D721Med (cell line): ENCODE measurements at places on chromosomes 7 and 10.

DNA sequence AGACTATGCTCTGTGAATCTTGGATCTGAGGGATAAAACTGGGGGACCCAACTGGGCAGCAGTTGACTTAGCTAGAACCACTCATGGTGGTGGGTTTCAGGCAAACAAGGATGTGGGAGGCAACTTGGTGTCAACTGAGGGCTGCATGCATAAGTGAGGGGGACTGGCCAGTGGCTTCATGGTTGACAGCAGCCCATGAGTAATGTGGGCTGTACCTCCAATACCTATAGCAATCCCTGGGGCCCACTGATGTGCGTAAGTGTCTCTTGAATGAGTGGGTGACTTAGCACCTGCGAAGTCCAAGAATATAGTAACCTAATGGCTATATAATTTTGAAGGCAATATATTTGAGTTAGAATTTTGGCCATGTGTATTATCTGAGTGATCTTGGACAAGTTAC is 13.7 kb upstream of the MAP3K8 start:
- DNase-seq, result no peak

DNA sequence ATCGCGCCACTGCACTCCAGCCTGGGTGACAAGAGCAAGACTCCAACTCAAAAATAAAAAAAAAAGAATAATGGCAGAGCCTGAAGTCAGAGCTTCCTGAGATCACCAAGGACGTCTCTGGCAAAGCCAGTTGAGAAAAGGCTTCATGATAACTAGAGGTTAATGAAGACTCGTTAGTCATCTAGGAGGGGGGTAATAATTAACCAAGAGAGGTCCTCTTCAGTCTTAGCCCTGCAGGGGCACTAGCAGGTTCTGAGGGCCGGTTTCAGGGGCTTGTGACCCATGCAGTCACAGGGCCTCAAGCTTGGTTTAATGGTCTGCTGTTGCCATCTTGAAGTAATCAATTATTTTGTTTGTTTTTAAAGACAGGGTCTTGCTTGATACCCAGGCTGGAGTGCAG is 28.6 kb upstream of the PROSER2 start:
- no peak for DNase-seq

- no peak for DNase-seq
These were observed 11.5 kb upstream of the CC2D2B start for GRCh38 chr10:95896071-95896850.

DNA sequence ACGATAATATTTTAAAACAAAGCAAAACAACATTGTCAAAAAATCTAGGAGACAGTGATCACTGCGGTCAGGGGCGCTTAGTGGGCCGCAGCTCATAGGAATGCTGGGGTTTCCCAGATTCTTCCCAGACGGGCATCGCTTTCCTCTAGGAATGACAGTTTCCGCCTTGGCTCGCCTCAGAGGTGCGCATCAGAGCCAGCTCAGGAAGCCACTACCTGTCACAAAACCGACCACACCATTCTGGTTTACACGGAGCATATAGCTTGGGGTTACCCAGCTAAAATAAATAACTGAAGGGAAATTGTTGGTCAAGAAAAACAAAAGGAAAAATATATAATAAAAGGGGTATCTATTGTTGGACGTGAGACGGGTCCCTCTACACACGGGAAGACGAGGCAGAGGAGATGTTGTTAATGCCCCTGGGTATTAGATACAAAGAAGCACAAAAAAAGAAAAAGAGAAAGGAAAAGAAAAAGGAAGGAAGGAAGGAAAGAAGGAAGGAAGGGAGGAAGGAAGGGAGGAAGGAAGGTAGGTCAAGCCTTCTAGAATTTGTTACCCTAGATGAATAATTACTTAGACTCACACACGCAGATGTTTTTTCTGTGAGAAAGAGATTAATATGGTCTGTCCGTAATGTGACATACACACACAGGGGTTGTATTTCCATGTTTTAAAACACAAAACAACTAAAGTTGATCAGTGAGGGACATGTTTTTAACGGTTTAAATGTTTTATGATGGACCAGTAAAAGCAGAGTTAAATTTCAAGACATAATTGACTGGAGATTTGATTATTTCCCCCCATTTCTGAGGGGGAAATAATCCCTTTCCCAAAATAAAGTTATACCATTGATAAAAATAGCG is 292.4 kb upstream of the NFE2L3 start:
- no peak for DNase-seq
